ENCODE measurements at places on chromosomes 11 and 22.

DNA sequence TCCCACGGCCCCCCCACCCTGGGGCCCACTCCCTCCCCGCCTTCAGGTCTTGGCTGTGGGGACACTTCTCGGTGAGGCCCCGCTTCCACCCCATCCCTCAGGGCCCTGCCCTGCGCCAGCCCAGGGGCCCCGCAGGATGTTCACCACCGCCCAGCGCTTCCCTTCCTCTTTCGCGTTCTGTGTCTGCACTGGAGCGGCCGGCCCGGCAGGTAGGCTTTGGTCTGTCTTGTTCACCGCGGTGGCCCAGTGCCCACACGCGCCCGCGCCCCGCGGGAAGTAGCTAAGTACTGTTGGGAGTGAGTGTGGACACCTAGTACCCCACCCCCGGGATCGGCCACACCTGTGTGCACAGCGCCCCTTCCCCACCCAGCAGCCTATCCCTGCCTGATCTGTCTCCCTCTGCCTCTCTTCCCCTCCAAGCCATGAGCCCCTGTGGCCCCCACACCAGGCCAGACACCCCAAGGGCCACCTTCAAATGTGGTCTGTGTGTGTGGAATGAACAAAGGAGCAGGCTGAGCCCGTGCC lies 85.4 kb downstream of the WNT7B start:
- DNase-seq = no peak

DNA sequence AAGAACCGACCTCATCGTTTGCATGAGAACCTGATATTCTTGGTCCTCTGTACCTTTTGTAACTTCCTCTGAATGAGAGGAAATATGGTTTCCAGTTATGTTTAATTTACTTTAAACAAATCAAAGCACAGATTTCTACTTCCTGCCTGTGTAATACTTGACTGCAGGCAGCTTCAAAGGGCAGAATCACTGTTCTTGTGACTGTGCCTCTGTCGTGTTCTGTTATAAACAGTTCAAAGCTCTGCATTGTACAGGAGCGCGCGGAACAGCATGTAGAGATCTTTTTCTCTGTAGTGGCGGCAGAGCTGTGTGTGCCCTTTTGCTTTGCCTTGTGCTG lies 73.2 kb upstream of the CLDN5 start:
- no peak for DNase-seq

DNA sequence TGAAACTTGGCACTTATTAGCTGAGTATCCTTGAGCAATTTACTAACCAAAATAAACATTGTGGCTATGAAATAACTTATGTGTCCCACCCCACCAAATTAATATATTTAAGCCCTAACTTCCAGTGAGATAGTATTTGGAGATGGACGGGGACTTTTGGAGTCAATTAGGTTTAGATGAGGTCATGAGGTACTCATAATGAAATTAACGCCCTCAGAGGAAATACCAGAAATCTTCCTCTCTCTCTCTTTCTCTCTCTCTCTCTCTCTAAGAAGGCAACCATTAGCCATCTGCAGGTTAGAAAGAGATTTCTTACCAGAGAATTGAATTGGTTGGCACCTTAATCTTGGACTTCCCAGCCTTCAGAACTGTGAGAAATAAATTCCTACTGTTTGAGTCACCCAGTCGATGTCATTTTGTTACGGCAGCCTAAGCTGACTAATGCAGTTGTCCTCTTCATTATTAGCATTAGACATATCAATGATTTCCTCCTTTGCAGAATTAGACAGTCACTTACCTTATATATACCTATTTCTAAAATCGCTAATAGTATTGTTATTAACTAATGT lies 1284.0 kb downstream of the FAM181B start:
- no peak for DNase-seq

- DNase-seq = no peak
Observed at GRCh38 chr11:20555783-20556182, 43.6 kb upstream of the SLC6A5 start.

DNA sequence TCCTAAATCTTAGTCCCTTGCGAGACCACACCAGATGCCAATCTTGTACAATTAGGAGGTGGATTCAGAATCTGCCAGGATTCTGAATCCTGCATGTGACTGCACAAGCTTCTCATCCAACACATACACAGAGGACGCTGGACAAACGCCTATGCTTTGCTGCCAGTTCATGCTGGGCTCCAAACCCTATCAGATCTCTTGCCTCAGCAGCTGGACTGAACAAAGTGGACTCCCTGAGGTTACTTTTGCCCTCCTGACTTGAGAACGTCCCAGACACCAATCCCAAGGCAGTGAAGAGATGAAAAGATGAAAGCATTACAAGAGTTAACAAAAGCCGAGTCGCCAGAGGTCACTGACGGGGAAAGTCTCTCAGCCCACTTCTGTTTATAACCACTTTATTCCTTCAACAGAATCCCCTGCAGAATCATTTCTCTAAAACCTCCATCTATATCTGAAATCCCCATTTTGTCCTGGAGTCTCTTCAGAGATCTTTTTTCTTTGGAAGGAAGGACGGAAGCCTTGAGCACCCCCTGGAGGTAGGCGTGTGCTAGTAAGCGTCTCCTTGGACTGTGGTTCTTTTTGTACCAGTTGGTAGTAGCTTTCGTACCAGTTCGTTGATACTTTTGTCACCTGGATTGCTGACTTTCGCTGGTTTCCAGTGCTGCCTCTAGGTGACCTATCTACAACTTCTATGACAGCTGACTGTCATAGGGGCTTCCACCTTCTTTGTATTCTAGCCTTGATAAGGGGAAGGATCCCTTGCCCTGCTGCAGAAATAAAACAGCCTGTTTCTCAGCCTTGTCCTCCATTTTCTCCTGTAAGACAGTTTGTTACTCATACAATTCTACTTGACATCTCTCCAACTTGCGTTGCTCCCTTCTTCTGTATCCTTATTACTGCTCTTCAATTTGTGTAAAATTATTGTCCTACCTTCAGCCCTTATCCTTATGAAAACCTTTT lies 26.1 kb upstream of the EED start:
- DNase-seq = no peak

DNA sequence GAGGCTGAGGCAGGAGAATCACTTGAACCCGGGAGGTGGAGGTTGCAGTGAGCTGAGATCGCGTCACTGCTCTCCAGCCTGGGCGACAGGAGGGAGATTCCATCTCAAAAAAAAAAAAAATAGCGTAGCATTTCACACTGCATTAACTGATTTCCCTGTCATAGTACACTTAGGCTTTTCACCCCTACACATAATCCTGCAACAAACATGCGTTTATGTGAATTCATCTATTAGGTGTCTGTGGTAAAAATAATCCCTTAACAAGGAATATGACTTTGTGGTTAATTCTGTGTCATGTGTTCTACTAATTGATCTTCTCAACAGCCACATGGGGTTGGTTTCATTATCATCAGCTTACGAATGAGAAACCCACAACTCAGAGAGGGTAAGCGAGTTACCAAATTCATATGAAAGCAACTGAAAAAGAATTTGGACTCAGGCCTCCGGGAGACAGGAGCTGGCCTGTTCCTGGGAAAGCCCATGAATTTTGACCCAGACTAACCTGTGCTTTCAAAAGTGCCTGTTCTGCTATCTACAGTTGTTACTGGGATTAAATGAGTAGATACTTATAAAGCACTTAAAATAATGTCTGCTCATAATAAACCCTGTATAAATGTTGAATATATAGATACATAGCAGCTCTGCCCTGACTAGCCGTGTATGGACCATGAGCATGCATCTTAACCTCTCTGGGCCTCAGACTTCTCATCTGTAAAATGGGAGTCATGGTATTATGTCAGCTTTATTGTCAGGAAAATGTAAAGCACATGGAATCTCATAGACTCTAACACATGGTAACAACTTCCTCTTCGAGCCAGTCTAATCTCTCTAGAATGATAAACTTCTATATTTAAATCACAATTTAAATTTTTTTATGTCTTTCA lies 36.6 kb downstream of the KCNJ1 start:
- DNase-seq = no peak

GRCh38 chr11:83051760-83052671 lies 19.7 kb downstream of the RAB30 start:
- peak; percentile 31 for DNase-seq

DNA sequence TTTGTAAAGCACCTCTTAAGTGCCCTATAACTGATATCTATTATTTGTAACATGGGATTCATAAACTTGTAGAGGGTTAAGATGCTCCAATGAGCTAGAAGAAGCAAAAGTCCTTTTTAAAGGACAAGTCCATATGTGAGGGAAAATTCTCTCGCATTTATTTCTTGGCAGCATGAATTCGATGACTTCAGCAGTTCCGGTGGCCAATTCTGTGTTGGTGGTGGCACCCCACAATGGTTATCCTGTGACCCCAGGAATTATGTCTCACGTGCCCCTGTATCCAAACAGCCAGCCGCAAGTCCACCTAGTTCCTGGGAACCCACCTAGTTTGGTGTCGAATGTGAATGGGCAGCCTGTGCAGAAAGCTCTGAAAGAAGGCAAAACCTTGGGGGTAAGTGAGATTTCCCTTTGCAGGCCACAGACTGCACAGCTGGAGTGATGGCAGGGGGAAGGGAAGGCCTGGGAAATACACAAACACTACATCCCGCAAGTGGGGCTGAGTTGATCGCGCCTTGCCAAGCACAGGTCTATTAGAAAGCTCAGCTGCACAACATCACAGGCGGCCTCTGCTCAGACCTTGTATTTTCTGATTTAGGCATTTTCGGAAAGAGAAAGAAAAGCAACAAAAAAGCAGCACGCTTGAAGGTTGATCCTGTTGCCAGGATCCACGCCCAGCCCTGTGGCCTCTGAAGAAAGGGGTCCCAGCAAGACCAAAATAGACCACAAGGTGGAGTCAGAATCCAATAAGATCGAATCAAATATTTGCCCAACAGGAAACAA lies 1.5 kb downstream of the MS4A8 start:
- DNase-seq = no peak

DNA sequence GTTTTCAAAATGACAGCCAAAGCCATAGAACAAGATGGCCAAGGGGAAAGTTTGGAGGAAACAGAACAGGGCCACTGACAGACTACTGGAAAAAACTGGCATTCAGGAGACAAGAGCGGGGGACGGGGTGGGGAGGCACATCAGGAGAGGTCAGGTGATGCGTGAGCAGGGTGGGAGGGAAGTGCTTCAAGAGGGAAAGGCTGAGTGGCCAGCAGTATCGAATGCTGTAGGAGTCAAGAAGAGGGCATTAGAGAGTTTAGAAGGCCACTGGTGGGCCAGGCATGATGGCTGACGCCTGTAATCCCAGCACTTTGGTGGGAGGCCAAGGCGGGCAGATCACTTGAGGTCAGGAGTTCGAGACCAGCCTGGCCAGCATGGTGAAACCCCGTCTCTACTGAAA lies 8.2 kb downstream of the GTPBP1 start:
- no peak for DNase-seq

- DNase-seq = no peak
Observed at GRCh38 chr22:25763239-25763777, 21.3 kb downstream of the MYO18B start.

GRCh38 chr11:69387409-69387885 lies 93.5 kb downstream of the MYEOV start:
- no peak for DNase-seq

- no peak for DNase-seq
Observed at GRCh38 chr22:44207173-44207980, 26.7 kb downstream of the PARVG start.

- DNase-seq = no peak
Observed at GRCh38 chr11:21464601-21465193, 728.2 kb upstream of the ANO5 start.

DNA sequence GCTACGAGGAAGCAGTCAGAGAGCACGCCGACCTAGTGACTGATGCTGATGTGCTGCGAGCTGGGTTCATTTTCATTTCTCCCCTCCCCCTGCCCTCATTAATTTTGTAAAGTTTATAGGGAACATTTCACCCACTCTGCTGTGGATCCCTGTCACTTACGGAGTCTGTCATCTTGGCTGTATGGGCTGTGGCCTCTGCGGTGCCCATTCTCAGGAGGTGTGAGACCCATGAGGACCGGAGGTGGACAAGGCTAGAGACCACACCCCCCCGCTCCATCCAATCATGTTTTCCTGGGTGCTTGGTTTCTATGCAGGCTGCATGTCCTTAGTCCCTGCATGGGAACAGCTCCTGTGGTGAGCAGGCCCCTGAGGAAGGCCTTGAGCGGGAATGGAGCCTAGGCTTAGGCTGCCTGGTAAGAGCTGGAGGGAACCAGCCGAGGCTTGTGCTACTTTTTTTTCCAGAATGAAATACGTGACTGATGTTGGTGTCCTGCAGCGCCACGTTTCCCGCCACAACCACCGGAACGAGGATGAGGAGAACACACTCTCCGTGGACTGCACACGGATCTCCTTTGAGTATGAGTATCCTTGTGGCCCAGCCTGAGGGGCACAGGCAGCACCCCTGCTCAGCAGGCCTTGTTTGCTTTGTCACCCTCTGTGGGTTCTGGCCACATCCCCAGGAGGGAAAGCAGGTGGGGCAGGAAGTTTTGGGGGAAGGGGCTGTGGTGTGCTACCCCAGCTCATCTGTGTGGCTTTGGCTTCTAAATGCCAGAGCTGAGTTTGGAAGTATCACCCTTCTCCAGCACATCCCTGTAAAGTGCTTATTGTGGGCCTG lies 19.1 kb downstream of the CLDN5 start:
- DNase-seq = no peak

- DNase-seq = no peak
Observed at GRCh38 chr22:40951795-40952605, 822 bp downstream of the RBX1 start.

- DNase-seq = no peak
Observed at GRCh38 chr11:76610871-76611475, 59.6 kb downstream of the LRRC32 start.

DNA sequence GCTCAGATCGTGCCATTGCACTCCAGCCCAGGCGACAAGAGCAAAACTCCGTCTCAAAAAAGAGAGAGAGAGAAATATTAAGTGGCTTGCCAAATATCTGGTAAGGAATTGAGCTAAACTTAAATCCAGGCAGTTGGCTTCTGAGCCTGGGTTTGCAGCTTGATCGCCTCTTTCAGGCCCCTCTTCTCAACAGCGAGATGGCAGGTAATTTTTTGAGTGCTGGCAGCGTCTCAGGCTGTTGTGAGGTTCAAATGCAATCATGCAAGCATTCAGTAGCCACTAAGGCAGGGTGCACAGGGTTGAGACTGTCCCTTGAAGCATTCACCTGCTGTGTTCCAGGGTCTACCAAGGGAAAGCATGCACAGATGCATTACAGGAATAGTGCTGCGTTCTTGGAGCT lies 670 bp upstream of the CTSF start:
- DNase-seq = no peak

Measured in T1000 (cell line).